ENCODE measurements at places on chromosomes 12 and 14.

DNA sequence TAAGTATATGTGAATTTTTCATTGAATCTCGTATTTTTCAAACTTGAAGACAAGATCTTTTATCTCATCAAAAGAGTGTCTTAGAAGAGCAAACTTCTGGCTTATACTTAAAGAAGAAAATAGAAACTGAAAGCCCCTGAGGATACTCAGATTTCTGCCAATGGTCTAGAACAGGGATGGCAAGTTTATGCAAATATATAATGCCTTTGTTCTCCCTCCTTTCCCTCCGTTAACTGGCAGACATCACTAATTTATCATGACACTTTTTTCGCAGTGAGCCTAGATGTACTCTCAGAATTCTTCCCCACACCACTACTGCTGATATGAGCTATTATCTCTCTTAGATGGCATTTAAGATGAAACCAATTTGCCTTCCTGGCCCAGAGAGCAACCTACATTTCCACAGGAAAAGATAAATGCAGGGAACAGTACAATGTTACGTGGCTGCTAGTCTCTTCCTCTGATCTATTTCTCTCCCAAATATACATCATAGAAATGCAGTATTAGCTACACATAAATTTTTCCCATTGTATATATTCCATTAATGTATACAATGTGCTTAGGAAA lies 40.0 kb upstream of the DAAM1 start:
- no peak for DNase-seq

DNA sequence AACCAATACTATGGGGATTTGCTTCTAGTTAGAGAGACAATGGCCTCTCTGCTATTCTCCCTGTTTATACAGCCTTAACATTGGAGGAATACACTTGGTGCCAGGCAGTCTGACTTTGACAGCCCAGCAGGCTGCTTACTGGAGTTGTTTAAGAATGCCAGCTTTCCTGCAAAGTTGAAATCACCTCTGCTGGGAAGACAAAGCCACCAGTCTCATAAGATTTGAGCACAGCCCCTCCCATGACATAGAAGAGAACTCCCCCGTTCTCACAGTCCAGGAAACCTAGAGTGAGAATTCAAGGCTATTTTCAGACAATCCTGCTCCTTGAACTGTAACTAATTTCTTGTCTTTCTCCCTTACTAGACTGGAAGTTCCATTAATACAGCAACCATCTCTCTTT lies 21.1 kb upstream of the CATSPERB start:
- no peak for DNase-seq

GRCh38 chr12:14771651-14772137 lies 31.6 kb downstream of the WBP11 start:
- DNase-seq, result no peak

GRCh38 chr12:48990552-48990951 lies 8.6 kb downstream of the DDN start:
- no peak for DNase-seq

GRCh38 chr14:22588526-22589095 lies 413 bp downstream of the DAD1 start:
- DNase-seq, result no peak

DNA sequence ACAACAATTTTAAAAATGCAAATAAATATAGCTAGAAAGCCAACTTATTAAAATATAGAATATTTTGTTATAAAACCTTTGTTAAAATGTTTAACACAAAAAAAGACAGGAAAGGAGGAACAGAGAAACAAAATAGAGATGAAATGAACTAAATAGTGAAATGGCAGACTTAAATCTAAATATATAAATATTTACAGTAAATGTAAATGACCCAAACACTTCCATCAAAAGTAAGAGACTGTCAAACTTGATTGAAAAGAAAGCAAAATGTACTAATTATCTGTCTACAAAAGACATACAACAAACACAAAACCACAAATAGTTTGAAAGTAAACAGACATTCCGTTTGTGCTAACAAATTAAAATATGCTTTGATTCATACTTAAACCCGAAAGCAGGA lies 41.7 kb downstream of the PLBD1 start:
- no peak for DNase-seq

DNA sequence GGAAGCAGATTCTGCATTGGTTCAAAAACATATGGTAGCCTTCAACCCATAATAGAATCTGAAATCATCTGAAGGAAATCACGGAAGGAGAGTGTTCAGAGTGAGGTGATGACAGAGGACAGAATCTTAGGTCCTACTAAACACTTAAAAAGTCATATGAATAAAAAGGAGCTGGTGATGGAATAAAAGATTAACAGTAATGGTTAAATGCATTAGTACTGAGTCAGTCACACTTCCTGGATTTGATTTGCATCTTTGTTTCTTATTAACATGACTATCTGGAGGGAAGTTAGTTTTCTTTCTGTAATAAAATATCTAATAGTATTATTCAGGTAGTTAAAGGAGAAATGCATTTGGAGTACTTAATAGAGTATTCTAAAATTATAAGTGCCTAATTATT lies 296.3 kb upstream of the ATXN7L3B start:
- no peak for DNase-seq

GRCh38 chr12:130762319-130762675 lies 46.2 kb upstream of the RIMBP2 start:
- DNase-seq, result no peak

- DNase-seq, result peak; percentile 23
Observed at GRCh38 chr14:63224196-63224595, 20.0 kb downstream of the RHOJ start.

DNA sequence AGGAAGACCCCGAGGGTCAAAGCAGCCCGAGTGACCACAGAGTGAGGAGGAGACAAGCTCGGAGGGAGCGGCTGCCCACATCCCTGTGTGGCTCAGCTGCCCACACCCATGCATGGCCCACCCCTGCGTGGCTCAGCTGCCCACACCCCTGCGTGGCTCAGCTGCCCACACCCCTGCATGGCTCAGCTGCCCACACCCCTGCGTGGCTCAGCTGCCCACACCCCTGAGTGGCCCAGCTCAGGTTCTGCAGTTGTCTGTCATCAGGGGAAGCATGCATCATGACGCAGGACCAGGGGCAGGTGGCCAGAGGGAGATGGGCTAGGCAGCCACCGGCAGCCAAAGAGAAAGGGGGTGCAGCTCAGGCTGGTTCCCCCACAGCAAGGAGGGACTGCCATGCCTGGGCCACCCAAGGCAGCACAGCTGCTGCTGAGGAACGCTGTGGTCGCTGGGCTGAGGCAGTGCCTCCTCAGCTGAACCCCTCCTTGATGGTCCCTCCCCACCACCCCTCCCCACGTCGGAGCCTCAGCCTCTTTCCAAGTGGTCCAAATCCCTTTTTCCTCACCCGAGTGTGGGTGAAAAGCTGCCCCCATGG lies 33.3 kb upstream of the NUDT14 start:
- DNase-seq, result no peak

DNA sequence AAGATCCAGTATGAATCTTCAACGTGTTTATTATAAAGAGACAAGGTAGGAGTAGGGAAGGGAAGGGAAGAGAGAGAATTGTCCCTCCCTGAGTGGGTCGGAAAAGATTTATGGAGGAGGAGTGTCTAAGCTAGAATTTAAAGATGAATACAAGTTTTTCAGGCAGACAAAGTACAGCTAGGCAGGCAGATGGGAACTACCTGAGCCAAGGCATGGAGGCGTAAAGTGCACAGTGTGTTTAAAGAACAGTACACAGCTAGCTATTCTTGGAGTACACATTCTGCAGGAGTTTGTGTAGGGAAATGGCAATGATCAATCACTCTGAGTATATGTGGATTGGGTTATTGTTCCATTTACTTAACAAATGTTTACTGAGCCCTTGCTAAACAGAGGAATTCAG lies 20.1 kb downstream of the PLEKHG7 start:
- no peak for DNase-seq

GRCh38 chr14:23937203-23937602 lies 16.4 kb upstream of the DHRS4 start:
- no peak for DNase-seq

DNA sequence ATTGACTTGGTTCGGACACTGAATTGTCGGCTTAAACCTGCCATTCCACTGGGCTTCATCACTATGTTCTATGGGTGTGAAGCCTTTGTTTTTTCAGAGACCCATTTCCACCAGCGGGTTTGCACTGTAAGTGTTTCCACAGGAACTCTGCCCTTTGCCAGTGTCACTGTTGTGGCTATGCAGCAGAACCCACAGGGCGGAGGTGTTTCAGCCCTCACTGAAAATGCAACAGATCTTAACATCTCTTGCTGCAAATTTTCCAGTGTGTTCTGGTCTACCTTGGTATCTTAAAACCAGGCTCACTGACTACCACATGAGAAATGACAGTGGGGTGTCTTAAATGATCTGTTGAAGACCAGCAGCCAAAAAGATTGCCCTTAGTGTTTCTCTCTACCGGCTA lies 21.1 kb downstream of the PRKCH start:
- DNase-seq, result no peak

- DNase-seq, result no peak
Observed at GRCh38 chr12:10358131-10358530, 31.7 kb downstream of the KLRK1 start.

GRCh38 chr14:101934601-101935150 lies 29.7 kb upstream of the DYNC1H1 start:
- DNase-seq, result no peak
